ENCODE measurements at places on chromosomes 1 and 21.

DNA sequence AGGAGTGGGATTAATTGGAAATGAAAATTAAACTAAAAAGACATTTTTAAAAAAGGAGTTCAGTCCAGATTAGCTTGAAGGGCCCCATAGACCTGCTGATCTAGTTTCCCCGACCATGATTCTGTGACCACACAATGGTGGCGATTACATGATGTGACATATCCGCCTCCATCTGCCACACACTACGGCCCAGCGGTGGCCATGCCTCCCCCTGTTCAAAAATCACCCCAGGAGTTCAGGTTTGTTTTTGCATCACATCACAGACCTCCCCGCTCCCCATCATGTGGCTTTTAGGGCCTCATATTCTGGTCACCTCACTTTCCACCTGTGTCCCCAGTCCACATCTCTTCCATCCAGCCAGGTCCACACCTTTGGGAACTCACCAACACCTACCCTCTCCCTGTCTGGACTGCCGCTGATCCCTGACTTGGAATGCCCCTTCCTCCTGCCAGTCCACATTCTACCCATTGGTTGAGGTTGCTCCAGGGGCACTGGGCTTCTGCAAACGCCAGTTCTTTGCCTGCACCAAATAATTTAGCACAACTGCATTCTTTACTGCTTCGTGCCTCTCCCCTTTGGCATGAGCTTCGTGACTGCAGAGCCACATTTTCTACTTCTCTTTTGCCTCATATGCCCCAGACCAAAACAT, 38.9 kb downstream of the CD247 start:
- DNase-seq: no peak

DNA sequence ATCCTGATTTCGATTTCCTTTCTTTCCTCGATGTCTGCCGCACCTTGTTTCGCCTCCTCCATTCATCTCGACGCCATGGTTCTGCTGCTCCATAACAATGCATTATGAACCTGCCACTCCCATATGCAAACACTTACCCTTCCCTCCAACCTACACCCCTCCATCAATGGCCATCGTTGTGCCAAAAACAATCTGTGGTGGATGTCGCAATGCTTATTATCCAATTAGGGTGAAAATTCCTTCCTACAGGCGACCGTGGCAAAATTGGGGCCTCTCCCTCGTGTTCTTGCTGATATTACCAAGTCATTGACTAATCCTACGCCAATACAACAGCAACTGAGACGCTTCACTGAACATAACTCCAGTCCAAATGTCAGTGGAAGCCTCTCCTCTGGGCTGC, 40.3 kb downstream of the CLEC20A start:
- DNase-seq: no peak

GRCh38 chr1:231527586-231528171, 790 bp upstream of the TSNAX start:
- no peak for DNase-seq

GRCh38 chr1:230340526-230341161, 85.5 kb downstream of the PGBD5 start:
- DNase-seq: no peak

- no peak for DNase-seq
Observed at GRCh38 chr1:38337711-38338110, 291.1 kb upstream of the POU3F1 start.

Measured in H1 (cell line).